ENCODE measurements at places on chromosomes 3 and 15. TPM values are rescaled to one million over a fixed set of nuclear protein-coding genes. Genes with fewer than 3 reads are reported as not detected.

DNA sequence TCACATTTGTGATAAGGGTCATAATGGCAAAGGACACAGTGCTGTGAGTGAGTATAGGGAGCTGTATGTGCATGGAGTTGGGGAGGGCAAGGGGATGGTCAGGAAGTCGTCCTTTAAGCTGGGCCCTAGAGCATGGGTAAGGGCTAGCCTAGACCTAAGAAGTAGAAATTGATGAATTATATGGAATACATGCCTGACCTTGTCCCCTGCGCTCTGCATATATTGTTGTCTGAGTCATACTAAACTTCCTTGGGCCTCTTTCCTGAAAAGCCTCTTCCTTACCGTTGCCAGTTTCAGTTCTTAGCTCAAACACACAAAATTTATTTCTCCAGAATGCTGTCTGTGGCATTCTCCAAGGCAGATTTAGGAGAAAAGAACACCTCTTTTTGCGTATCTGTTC lies 4.6 kb downstream of the SNRK start:
- peaks cover 23% of the 10 kb centered on the region for H3K4me1 ChIP-seq
- no peaks in the 10 kb centered on the region for H3K27me3 ChIP-seq
- no peak overlapping the region for H3K27ac ChIP-seq
- H3K4me3 ChIP-seq = no peak overlapping the region
- H3K36me3 ChIP-seq = peaks cover 4% of the 10 kb centered on the region
- DNase-seq = no peak

- H3K27ac ChIP-seq = peak overlapping the region; percentile 100
- peaks cover 96% of the 10 kb centered on the region for H3K4me1 ChIP-seq
- peaks cover 74% of the 10 kb centered on the region for H3K36me3 ChIP-seq
- no peak for DNase-seq
- H3K4me3 ChIP-seq = no peak overlapping the region
These were observed 40.3 kb downstream of the ZBTB38 start for GRCh38 chr3:141408596-141408995.

- no peak overlapping the region for H3K27ac ChIP-seq
- H3K36me3 ChIP-seq = no peaks in the 10 kb centered on the region
- DNase-seq = no peak
- H3K27me3 ChIP-seq = no peaks in the 10 kb centered on the region
These were observed 371.1 kb downstream of the CHL1 start for GRCh38 chr3:567488-568185.

DNA sequence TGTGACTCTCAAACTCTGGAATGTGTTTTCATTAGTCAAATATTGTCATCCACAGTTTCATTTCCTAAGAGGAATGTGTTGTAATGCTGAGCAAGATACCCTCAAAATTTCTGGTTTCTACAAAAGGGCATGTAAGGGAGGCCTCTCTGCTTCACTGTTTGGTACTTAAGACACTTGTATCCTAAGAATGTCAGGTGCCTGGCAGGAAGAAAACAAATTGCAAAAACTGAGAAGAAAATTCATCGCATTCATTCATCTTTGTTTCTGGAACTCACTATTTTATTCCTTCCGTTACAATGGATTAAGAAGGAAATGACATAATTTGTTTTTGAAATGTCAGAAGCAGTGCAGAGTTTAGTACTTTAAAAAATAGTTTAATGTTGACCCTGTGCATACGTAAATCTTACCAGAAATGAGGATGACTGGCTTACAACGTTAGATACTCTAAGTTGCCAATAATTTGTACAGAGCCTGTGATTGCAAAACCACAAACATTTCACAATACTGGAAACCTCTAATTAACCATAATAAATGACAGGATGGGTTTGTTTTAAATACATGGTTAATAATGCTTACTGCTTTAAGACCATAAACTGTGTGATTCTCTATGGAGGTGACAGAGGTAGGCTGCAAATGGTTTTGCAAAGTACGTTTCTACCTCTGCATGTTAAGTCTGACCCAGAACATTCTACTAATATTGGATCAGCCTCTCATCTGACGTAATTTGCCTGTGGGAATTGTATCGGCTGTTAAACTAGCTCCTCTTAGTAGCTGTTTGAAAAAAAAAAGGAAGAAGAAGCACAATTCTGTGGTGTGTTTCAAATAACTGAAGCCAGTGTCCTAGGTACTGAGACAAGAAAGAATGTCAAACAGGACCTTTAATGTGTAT lies 477.8 kb downstream of the RBMS3 start:
- H3K36me3 ChIP-seq = no peaks in the 10 kb centered on the region
- H3K27ac ChIP-seq = peak overlapping the region; percentile 99
- H3K4me3 ChIP-seq = peak overlapping the region; percentile 38
- peaks cover 50% of the 10 kb centered on the region for H3K4me1 ChIP-seq

DNA sequence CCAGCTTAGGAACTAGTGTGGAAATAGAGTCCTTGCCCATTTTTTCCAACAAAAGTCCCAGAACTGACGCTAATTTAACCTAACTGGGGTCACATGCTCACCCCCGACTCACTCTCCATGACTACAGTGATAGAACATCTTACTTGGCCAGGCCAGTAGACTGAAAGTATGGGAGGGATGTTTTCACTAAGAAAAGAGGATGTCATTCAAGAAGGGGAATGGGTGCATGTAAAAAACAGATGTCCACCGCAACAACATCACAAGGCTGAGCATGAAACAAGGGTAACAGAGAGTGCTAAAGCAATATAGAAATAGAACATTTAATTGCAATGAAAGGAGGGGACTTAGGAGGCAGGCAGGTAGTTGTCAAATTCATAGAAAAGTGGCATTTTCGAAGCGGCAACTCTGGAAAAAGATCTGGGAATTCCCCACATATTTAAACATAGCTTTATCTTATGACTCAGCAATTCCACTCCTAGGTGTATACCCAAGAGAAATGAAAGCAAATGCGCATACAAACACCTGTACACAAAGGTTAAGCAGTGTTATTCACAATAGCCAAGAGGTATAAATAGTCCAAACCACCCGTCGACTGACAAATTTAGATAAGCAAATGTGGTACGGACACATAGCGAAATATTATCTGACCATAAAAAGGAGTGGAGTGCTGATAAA lies 41.1 kb upstream of the UBE2E2 start:
- H3K36me3 ChIP-seq = no peaks in the 10 kb centered on the region
- H3K4me3 ChIP-seq = no peak overlapping the region
- no peak overlapping the region for H3K27ac ChIP-seq

The SLCO2A1 gene
- total RNA-seq = 0.36 TPM

DNA sequence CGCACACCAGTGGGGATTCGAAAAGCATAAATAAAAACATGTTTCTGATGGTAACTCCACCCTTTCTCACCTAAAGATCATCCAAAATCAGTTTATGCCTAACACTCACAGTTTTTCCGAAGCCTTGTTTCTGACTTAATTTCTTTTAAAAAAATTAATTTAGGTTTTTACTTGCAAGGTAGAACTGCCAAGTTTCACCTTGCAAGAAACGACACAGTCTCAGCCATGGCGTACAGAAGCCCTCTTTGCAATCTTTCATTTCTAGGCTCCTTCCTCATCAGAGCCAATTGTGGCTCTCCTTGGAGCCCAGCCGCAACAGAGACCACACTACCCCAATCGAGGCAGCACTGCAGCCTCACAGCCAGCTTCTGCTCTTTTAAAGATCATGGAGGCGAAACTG lies 31.0 kb upstream of the FEZF2 start:
- no peaks in the 10 kb centered on the region for H3K4me1 ChIP-seq
- no peak overlapping the region for H3K4me3 ChIP-seq
- H3K27ac ChIP-seq = no peak overlapping the region
- DNase-seq = no peak
- peaks cover 3% of the 10 kb centered on the region for H3K27me3 ChIP-seq

- DNase-seq = no peak
- no peak overlapping the region for H3K27ac ChIP-seq
- no peaks in the 10 kb centered on the region for H3K27me3 ChIP-seq
- H3K4me3 ChIP-seq = no peak overlapping the region
- no peaks in the 10 kb centered on the region for H3K4me1 ChIP-seq
These were observed 313.2 kb upstream of the MME start for GRCh38 chr3:154766765-154767503.

GRCh38 chr3:141523615-141524375 lies 37.0 kb downstream of the RASA2 start:
- H3K4me1 ChIP-seq = peaks cover 16% of the 10 kb centered on the region
- H3K4me3 ChIP-seq = no peak overlapping the region
- peak overlapping the region; percentile 17 for H3K27ac ChIP-seq
- DNase-seq = no peak
- H3K27me3 ChIP-seq = no peaks in the 10 kb centered on the region

- no peaks in the 10 kb centered on the region for H3K4me1 ChIP-seq
- no peaks in the 10 kb centered on the region for H3K36me3 ChIP-seq
- DNase-seq = peak; percentile 52
These were observed 32.0 kb downstream of the HCN4 start for GRCh38 chr15:73336756-73337155.

The TEX55 gene
- total RNA-seq = not detected

GRCh38 chr15:28952666-28953491 lies 67.1 kb downstream of the APBA2 start:
- no peaks in the 10 kb centered on the region for H3K36me3 ChIP-seq
- no peak overlapping the region for H3K27ac ChIP-seq
- peak; percentile 26 for DNase-seq
- no peak overlapping the region for H3K4me3 ChIP-seq
- H3K27me3 ChIP-seq = no peaks in the 10 kb centered on the region

DNA sequence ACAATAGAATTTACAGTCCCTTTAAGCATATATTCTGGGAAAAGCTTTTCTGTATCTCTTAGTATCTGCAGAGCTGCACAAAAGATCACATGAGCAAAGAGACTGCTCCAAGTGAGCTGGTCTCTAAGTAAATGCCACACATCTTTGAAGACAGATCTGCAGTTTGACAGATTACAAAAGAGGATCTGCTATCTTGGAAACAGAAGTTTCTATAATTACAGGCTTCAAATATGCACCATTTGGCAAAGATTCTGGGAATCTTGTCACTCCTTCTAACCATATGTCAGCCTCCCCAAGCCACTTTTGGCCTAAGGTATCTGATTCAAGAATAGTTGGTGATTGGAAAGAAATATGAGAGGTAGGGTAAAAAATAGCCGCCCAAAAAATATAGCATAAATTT lies 9.6 kb upstream of the CFAP44 start:
- H3K4me3 ChIP-seq = no peak overlapping the region
- H3K27me3 ChIP-seq = no peaks in the 10 kb centered on the region
- peaks cover 18% of the 10 kb centered on the region for H3K36me3 ChIP-seq
- H3K27ac ChIP-seq = no peak overlapping the region
- H3K4me1 ChIP-seq = no peaks in the 10 kb centered on the region

DNA sequence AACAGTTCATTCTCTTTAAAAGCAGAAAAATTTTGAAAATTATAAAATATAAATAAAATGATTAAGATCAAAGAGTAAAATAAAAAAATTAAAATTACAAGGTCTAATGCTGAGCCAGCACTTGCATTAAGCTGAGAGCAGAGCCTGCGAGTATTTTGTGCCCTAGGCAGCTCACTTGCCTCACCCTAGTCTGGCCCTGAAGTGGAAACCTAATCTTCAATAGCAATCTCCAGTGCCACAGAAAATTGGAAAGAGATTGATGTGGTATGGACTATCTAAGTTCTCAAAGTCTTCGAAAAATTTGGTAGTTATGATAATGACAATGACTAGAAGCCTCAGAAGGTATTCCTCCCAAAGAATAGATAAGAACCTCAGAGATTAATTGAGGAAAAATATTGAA lies 459.4 kb upstream of the CBLB start:
- H3K4me3 ChIP-seq = no peak overlapping the region
- H3K4me1 ChIP-seq = peaks cover 6% of the 10 kb centered on the region
- no peaks in the 10 kb centered on the region for H3K27me3 ChIP-seq

Data from osteoblast (primary cell).